ENCODE measurements at places on chromosomes 4 and X. TPM values are rescaled to one million over a fixed set of nuclear protein-coding genes. Genes with fewer than 3 reads are reported as not detected.

Gene ABCG2
- 0.97 TPM for total RNA-seq

Gene SNCA
- 4.6 TPM for total RNA-seq

DNA sequence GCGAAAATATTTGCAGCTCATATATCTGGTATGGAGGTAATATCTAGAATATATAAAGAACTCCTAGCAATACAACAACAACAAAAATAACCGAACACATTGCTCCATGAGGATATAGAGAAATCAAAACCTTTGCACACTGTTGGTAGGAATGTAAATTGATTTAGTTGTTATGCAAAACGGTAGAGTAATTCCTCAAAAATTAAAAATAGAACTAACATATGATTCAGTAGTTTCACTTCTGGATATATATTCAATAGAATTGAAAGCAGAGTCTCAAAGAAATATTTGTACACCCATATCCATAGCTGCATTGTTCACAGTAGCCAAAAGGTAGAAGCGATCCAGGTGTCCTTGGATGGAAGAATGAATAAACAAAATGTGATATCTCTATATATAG lies 203.0 kb upstream of the CNKSR2 start:
- DNase-seq: no peak

Gene FATE1
- total RNA-seq: not detected

DNA sequence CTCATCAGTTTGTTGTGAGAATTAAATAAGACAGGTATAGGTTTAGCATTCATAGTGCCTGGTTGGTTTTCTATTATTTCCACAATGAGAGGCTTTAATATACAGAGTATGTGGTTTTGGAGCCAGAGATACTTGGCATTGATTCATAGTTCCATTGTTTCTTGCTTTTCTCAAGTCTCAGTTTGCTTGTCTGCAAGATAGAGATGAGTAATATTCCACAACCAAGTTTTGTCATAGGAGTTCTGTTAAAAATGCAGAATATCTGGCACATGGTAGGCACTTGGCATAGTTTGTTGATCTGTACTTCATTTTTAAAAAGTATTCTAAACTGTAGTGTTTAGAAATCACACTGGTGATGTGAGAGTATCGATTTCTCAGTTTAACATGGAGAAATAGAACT lies 37.5 kb upstream of the EDA2R start:
- DNase-seq: no peak

DNA sequence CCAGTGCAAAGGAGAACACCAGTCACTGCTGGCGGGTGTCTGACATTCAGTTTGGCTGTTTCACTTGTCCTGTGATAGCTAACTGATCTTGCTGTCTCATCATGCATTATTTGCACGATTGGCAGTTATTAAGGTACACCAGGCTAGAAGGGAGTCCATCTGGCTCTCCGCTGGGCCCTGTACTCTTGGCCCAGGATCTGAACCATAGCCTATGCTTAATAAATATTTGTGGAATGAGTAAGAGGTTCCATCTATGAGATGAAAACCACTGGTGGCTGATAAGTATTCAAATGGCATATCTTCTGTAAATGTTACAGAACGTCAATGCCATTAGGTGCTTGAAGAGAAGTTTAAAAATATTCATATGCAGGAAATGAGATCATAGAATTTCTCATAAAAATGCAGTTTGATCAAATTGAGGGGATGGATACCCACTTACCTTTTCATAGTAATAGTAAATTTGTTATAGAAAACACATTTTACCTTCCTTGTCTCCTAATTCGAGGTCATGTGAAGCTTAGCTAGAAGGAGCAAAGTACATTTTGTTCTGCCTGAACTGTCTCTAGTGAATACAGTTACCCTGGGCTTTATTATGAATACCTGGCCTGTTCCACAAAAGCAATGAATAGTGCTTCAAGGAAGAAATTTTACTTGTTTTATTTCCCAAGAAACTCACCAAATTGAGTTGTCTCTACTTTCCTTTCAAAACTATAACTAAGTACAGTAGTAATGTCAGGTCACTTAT lies 213.5 kb downstream of the CBR4 start:
- no peak for DNase-seq

Gene GASK1B
- total RNA-seq: 63.4 TPM

Gene GAGE12E
- not detected for total RNA-seq

DNA sequence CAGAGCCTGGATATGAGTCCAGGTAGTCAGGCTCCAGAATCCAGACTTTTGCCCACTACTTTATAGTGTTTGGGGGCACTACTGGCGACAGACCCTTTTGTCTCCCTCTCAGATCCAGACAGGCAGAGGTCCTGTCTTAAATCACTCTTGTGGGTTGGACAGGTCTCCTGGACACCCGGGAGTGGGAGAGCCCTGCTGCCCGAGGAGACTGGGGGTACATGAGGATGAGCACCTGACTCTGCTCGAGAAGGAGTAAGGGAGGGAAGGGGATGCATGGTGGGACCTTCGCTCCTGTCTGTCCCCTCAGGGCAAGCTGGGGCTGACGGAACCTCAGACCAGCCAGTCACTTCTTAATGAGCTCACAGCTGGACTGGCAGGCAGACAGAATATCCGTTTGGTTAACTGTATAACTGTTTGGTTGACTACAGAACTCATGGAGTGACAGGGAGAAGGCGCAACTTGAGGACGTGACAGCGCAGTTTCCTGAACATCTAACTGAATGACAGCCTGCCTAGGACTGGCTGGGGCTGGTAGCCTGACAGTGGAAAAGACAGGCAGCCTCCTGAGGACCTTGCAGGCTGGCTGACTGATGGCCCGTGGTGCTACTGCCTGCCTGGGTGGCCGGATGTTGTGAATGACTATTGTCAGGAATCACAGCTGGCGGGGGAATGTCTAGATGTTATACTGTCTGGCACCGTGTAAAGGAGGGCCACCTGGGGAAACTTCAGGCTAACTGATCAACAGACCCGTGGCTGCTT lies 1.6 kb upstream of the SUV39H1 start:
- no peak for DNase-seq

Gene MAGEB10
- not detected for total RNA-seq

GRCh38 chr4:98961770-98962169 lies 32.8 kb upstream of the EIF4E start:
- no peak for DNase-seq

Gene RNF150
- 57.1 TPM for total RNA-seq

Gene TMEM31
- not detected for total RNA-seq

Gene C4orf51
- not detected for total RNA-seq

Gene GPR119
- total RNA-seq: not detected

Gene OR13H1
- not detected for total RNA-seq

GRCh38 chrX:13327666-13328065 lies 7.8 kb upstream of the ATXN3L start:
- DNase-seq: no peak

GRCh38 chrX:105765691-105766090 lies 56.6 kb upstream of the NRK start:
- no peak for DNase-seq

DNA sequence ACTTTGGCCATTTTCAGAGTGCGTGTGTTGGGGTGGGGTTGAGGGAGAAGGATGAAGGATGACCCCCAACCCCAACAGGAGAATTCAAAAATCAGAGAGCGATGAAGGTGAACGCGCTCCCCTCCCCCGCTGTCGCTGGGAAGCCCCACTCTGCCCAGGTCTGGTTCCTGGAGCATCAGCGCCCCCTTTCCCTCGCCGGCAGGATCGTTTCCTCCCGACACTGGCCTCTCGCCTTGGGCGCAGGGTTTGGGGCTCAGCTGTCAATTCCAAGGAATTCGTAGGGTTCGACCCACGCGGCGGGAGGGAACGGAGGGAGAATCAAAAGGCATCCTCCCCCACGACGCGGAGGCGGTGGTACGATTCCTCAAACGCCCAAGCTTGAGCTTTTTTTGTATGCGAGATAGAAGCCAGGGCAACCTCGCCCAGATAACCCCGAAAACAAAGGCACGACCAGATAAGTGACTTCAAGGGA lies 1.0 kb upstream of the PDGFRA start:
- peak; percentile 84 for DNase-seq

- DNase-seq: no peak
These were observed 8.5 kb upstream of the NEIL3 start for GRCh38 chr4:177301126-177301639.

Gene KIF4A
- 0.40 TPM for total RNA-seq

- no peak for DNase-seq
These were observed 93.8 kb downstream of the GPC4 start for GRCh38 chrX:133321451-133321850.

DNA sequence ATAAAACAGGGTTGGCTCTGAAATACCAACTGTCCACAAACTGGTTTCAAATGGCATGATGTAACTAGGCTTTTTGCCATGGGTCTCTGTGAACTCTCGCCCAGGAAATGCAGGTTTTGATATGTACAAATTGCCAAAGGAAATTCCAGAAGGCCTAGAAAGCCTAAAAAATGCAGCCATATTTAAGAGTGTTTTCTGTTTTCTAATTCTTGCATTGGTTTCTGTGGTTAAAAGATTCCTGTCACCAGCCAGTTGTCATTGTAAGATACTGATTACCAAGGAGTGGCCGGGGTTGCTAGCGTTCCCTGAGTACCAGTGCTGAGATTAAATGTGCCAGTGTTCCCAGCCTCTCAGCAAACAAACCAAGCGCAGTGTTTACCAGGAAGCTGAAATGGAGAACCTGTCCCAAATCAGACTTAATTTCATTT lies 53.9 kb upstream of the SORBS2 start:
- peak; percentile 55 for DNase-seq

DNA sequence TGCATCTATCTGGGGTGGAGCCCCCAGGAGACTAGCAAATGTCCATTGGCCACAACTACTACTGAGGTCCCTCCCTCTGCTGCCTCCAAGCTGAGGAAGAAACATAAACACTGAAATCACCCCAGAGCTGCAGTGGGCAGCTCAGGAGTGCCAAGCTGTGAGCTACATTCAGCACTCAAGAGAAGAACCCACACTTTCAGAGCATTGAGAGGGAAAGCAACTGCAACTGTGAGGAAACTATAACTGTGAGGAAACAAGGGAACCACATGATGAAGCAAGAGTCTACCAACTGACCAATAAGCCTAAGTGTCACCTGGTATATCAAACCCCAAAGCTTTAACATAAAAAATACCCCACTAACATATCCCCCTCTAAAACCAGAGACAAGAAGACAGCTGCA lies 373.5 kb upstream of the TACR3 start:
- DNase-seq: no peak

DNA sequence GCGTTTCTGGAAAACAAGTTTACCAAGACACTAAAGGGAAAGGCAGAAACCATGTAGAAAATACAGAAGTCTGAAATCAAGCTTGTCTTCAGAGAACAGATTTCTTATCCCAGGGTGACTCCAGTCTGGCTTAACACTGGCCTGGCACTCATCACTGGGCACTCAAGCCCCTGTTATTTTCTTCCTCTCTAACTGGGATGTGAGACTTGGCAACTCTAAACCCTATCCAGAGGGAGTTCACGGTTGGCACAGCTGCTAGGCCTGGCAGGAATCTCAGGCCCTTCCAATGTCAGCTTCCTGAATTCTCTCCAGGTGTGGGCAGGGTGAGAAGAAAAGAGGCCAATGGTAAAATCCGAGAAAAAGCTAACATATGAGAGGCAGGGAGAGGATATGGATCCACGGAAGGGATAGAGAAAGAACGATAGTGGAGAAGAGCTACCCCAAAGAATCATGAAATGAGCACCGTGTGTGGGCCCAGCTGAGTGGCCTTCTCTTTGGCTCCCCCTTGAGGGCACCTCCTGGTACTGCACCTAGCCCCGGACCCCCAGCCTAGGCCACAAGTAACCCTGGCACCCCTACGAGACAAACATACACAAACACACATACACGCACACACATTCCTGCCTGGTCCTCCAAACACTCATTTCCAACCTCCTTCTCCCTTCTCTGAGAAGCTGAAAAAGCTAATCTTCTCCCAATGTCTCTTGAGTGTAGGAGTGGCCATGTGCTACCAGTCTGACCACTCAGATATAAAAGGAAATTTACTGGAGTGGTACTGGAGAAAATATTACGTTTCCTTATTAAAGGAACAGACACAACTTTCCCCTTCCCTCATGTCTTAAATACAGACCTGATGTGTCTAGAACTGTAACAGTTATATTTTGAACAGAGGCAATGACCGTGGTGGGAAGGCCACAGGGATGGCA lies 16.6 kb upstream of the PTCHD1 start:
- DNase-seq: peak; percentile 36

DNA sequence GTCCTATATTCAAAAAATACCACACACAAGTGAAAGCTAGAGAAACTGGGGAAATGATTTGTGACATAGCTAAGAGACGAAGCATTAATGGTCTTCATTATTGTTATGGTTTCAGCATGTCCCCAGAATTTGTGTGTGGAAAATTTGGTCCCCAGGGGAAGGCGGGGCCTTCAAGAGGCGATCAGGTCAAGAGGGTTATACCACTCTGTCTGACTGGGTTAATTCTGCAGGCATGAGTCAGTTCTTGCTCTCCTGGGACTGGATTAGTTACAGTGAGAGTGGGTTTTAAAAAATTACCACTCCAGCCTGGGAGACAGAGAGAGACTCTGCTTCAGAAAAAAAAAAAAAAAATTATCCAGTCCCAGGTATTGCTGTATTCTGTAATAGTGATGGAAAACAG lies 2.1 kb upstream of the MTNR1A start:
- no peak for DNase-seq

GRCh38 chr4:38132843-38133662 lies 172.9 kb downstream of the PTTG2 start:
- no peak for DNase-seq

Gene MTNR1A
- total RNA-seq: not detected

- DNase-seq: no peak
These were observed 1.4 kb upstream of the PHKA1 start for GRCh38 chrX:72715546-72715945.

- DNase-seq: no peak
These were observed 12.2 kb upstream of the ATP11C start for GRCh38 chrX:139945075-139945474.

- DNase-seq: no peak
These were observed 25.7 kb downstream of the ACSL4 start for GRCh38 chrX:109707319-109707718.

Measured in left ventricle myocardium superior (tissue), 1 donor.